HTR-8/SVneo (cell line): ENCODE measurements at places on chromosomes 12 and 14.
A peak's percentile ranks its signal among the peaks of the same experiment; 100 is the strongest.

GRCh38 chr12:5204271-5204670 is 160.6 kb downstream of the KCNA5 start:
- DNase-seq = no peak

DNA sequence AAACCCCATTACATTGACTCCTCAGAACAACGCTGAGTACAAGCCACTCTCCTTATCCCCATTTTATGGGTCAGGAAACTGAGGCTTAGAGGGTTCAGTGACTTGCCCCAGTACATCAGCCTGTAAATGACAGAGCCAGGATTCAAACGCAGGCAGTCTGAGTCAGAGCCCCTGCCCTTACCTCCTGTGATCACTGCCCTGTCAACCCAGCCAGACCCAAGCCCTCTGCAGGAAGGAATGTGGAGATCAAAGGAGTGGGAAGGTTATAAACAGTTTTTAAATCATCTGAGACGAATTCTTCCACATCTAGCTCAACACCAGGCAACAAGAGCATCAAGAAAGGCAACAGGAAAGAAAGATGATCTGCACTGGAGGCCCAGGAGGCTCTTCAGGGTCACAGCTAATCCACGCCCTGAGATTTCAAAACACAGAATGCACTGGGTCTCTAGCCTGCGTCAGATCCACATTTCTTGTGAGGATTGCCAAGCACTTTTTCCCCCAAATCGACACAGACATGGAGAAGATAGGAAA is 38.5 kb downstream of the SPTB start:
- DNase-seq = peak; percentile 98

DNA sequence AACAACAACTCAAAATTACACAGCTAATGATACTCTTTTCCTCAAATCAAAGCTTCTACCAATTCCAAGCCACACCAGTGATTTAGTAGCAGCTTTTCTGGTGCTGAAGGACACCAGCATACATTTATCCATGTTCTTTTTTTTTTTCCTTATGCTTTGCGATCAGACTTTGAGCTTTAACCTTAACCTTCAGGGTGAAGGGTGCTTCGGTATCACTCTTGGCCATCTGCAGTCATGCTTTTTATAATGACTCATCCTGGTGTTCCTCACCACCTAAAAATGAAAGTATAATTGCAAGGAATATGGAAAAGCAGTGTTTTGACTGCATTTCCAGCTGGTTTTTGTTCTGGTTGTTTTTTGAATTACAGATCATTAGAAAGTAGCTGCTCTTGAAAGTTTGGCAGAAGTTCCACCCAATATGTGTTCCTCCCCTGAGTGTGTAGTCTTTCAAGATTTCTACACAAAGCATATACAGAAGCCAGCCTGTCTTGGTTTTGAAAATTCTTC is 1.3 kb upstream of the SLC41A2 start:
- DNase-seq = no peak

DNA sequence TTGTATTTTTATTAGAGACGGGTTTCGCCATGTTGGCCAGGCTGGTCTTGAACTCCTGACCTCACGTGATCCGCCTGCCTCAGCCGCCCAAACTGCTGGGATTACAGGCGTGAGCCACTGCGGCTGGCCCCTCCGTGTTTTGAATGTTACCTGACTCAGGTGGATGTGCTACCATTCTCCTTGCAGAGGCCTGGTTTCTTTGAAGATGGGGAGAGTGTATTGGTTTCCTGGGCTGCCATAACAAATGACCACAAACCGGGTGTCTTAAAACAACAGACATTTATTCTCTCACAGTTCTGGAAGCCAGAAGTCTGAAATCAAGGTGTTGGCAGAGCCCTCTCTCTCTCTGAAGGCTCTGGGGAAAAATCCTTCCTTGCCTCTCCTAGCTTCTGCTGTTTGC is 98.0 kb downstream of the IRF2BPL start:
- no peak for DNase-seq

DNA sequence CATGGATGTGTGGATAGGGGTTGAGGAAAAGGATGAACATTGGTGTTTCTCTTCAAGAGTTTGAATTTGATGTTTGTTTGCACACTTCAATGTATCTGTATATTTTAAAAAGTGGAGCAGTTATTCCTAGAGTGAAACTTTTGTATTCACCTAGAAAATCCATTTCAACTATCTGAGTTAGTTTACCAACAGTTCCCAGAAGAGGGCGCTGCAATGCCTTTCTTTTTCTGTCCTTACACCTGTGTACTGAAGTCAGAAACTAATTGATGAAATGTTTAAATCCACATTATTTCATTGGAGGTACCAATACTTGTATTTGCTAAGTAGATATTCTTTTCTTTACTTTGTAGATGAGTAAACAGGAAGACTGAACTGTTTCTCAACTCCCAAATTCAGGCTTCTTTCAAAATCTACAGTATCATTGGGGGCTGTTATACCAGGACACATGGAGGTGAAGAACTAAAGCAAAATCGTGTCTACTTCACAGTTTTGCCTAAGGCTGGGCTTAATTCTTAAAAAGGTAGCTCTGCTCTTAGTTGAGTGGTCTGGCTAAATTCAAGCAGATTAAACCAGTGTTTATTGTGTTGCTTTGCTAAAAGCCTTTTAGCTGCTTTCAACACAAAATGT is 26.6 kb upstream of the KLRB1 start:
- peak; percentile 14 for DNase-seq

GRCh38 chr12:66693901-66694513 is 15.1 kb upstream of the GRIP1 start:
- DNase-seq = peak; percentile 22

DNA sequence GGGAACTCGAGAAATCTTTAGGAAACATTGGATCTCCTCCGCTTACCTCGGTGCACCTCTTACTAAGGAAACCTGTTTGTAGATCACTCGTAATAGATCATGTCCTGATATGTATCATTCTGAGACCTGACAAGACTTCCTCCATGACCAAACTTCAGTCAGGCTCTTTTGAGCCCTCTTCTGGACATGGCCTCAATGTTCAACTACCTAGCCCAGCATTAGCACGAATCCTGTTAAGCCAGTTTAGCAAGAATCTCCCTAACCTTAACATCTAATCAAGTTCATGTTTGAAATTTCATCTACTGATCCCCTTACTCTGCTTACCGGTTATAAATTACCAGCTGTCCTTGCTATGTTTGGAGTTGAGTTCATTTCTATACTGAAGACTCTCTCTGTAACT is 713.9 kb upstream of the USP15 start:
- DNase-seq = no peak

GRCh38 chr12:4089956-4090355 is 183.6 kb upstream of the CCND2 start:
- no peak for DNase-seq

DNA sequence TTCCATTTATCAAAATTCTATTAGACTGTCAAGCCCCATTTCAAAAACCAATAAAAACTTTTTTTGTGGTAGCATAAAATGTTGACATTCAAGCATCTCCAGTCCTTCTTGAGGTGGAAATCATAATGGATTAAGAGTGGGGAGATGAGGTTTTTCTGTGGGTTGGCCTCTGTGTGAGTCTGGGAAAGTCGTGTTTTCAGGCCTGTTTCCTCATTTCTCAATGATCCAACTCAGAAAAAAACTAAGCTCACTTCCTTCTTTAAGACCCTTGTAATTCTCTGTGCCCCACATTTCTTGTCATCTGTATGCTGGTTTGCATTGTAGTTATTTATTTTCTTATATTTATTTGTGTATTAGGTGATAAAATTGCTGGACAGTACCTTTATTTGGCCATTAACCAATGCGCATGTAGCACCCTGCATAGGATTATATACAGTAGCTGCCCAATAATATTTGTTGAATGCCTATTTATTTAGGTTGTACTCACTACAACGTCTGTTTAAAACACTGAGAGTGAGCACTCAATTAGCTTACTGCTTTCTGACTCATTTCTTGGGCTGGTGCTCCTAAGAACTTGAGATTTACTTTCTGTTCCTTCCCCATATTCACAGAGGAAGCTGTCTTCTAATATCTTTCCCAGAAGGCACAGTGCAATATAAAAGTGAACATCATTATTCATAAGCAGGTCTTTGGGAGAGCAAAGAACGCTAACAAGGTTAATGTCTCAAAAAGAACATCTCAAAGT is 121.9 kb downstream of the DNAI7 start:
- no peak for DNase-seq

DNA sequence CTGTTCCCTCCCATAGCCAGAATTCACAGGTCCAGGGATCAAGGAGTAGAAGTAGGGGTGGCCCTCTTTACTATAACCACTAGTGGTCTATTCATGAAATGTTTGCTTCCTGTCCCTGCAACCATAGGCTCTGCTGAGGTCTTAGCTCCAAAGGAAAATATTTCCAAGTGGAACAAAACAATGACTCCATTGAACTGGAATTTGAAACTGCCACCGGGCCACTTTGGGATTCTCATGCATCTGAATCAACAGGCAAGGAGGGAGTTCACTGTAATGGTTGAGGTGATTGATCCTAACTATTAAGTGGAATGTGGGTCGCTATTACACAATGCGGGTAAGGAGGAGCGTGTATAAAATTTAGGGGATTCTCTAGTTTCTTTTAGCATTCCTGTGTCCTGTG is 197.0 kb downstream of the ETNK1 start:
- no peak for DNase-seq
